GDM1 (cell line): ENCODE measurements at places on chromosomes 2 and 18.
A peak's percentile ranks its signal among the peaks of the same experiment; 100 is the strongest.

GRCh38 chr2:216884347-216884746, 24.5 kb upstream of the TNP1 start:
- no peak for DNase-seq

- DNase-seq, result peak; percentile 12
Observed at GRCh38 chr2:221025398-221025797, 546.7 kb downstream of the EPHA4 start.

DNA sequence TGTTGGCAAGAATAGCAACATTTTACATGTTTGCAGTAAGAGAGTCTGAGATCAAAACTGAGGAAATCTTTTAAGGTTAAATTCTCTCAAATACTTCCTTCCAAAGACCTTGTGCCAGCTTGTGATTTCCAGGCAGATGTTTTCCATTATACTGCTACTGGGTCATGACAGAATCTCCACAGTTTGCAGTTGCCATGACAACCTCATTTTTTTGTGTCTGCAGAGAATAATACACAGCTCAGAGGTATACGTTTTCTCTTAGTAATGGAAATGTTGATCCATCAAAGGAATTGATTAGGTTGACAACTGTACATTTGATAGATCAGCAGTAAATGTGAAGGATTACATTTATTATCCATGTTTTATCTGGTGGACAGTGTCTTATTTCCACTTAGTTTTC, 29.1 kb upstream of the CSRNP3 start:
- no peak for DNase-seq

DNA sequence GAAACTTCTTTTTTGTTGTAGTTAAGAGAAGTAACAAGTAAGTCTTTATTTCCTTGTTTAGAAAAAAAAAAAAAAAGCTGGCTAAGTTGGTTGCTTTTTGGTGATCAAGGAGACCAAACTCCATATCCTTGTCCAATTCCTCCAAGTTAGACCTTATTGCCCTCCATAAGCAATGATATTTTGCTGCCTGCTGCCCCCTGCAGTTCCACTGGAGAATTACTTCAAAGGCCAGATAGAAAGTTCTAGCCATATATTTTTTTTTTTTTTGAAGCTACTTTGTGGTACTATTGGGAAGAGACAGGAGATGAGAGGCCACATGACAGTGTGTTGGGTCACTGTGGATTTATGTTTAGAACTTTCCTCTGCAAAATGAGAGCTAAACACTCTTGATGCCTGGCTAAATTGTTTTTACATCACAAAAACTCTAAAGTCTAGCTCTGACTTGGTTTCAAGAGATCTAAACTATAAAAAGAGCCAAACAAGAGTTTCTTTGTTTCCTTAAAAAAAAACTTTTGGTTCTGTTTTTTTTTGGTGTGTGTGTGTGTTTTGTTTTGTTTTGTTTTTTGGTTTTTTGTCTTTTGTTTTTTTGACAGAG, 80.7 kb upstream of the RASGRP3 start:
- DNase-seq, result peak; percentile 39

DNA sequence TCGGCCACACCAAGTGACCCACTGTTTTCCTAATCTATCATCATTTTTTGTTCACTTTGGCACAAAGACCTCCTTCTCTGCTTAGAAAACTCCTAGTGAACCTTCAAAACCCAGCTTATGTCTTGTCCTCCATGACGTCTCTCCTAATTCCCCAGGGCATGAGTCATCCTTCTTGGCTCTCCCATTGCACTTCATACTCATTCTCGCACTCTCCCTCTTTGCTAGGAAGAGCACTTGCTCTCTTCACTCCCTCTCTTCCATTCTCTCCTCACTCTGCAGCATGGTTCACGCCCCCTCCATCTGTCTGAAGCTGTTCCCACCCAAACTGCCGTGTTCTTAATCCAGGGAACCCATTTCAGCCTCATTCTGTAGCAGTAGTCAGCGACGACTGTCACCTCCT, 103.9 kb downstream of the MRO start:
- no peak for DNase-seq

GRCh38 chr2:77395011-77395410, 127.2 kb downstream of the LRRTM4 start:
- no peak for DNase-seq

GRCh38 chr18:3340015-3340681, 78.2 kb downstream of the MYL12B start:
- no peak for DNase-seq

DNA sequence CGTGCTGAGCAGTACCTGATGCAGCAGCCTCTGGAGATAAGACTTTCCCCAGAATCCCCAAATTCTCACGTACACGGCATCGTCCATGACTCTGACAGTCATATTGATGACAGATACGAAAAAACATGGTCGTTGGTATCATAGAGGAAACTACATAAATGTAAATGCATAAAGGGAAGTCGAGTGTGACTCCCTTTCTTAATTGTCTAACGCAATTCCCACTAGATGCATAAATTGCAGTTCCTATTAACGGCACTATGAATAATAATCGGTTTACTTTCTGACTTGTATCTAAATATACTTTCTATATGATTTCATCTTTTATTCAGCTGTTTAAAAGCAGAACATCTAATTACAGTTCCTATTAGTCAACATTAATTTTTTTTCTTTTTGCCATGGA, 322.6 kb upstream of the REV1 start:
- no peak for DNase-seq

- DNase-seq, result no peak
Observed at GRCh38 chr2:164323978-164324377, 297.3 kb downstream of the GRB14 start.

GRCh38 chr2:100246163-100247145, 75.8 kb downstream of the LONRF2 start:
- DNase-seq, result no peak

DNA sequence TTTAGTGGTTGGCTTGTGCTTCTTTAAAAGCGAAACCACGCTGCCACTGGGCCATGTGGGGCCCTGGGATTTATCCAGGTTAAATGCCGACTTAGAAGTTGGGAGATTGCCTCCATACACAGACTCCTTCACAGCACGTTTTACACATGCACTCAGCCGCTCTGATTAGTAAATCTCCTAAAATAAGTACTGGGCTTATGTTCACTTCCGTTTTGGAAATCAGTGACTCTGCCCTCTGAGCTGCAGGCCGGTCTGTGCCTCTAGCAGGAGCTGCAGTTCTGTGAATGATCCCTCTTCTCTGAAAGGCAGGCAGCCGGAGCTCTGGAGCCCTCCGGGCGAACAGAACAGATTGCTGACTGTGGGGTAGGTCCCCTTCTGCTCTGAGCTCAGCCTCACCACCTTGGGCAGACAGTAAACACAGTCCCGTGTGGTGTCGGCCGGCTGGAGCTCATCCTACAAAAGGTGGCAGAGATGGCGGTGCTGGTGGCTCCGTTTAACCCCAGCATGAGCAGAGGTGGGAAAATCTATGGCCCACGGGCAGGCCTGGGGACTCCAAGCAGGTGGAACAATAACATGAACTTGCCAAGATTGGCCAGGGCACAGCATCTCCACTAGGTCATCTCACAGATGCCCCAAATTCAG, 9.8 kb upstream of the RAB17 start:
- no peak for DNase-seq

DNA sequence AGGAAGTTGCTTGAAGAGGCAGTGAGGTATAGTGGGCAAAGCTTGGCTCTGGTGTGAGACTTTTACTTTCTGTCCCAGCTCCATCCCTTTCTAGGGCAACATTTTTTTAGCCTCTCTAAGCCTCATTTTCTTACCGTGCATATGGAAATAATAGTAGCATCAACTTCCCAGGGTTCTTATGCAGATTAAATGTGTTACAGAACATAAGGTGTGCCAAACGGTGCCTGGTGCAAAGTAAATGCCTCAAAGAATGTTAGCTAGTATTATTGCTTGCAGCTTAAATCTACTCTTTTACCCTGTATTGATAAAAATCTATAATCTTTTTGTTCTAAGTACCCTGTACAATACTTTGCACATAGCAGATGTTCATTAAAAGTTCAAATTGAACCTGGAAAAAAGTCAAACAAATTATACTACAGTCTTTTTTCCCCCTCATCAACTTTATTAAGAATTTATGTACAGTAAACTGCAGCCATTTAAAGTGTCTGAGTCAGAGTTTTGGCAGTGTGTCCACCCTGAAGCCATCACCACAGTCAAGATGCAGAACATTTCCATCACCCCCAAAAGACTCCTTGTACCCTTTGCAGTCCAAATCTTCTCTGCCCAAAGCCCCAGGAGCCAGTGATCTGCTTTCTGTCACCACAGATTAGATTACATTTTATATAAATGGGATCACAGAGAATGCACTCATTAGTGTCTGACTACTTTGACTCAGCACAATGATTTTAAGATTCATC, 10.6 kb downstream of the MAPRE2 start:
- no peak for DNase-seq

- DNase-seq, result no peak
Observed at GRCh38 chr2:234680688-234681619, 184.1 kb upstream of the ARL4C start.

DNA sequence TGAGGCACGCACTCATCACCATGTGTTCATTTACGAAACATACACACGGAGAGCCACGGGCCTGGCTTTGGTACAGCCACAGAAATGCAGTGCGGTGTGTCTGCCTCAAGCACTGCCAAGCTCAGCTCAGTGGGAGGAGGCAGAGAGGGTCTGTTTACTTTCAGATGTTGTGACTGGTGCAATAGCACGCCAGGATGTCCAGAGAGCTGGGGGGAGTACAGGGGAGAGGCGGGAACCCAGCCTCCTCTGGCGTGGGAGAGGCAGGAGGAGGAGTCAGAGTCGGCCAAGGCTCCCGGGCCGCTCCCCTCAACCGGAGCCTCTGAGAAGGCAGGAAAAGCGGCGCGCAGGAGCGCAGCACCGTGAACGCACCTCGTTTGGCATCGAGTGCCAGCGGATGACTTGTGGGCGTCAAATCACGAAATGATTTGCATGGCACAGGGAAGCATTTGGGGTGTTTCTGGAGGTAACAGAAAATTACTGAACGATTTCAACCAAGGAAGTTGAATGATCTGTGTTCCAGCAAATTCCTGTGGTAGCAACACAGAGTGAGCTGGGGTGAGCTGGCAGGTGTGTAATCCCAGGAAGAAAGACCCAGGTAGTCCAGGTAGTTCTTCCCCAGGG, 143.0 kb downstream of the ZNF516 start:
- DNase-seq, result no peak

DNA sequence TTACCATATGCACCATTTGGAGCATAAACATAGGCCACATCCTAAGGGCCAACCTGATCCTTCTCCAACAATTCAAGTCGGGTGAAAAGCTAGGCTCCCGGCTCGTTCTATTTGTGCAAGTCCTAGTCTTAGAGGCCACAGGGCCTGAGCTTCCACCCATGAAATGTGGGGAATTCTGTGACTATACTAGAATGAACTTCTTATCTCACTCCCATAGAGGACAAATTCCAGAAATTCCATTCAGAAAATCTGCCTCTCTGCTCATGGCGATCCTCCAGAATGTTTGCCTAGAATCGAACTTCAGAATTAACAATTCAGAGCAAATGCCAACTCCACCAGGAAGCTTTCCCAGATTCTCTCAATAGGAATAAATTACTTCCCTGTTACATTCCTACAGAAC, 187.9 kb downstream of the BCL11A start:
- no peak for DNase-seq

DNA sequence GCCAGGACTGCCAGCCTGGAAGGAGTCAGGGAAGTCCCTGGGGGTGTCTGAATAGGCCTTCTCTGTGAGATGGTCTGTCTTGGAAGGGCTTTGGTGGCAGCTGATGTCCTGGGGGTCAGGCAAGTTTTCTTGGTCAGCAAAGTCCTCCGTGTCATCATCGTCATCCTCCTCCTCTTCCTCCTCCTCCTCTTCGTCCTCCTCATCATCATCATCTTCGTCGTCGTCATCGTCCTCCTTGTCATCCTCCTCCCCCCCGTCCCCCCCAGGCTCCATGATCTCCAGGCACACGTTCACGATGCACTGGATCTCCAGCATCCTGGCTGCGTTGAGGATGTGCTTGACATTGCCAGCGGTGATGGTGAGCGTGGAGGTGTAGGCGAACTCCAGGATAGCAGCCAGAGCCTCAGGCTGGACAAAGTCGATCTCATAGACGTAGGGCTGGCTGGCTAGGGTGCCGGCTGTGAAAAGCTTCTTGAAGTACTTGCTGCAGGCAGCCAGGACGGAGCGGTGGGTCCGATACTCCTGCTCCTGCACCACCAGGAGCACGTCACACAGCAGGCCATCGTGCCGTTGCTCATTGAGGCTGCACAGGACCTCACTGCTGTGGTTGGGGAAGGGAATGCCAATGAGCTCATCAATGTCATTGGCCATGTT, 110.1 kb upstream of the SMAD2 start:
- no peak for DNase-seq

GRCh38 chr2:215905691-215906090, 107.7 kb downstream of the MREG start:
- DNase-seq, result no peak

- DNase-seq, result no peak
Observed at GRCh38 chr18:36572135-36572856, 256.5 kb downstream of the TPGS2 start.

GRCh38 chr2:3443506-3444084, 64.1 kb downstream of the TRAPPC12 start:
- no peak for DNase-seq

- no peak for DNase-seq
Observed at GRCh38 chr2:130385709-130386108, 29.9 kb downstream of the PTPN18 start.

DNA sequence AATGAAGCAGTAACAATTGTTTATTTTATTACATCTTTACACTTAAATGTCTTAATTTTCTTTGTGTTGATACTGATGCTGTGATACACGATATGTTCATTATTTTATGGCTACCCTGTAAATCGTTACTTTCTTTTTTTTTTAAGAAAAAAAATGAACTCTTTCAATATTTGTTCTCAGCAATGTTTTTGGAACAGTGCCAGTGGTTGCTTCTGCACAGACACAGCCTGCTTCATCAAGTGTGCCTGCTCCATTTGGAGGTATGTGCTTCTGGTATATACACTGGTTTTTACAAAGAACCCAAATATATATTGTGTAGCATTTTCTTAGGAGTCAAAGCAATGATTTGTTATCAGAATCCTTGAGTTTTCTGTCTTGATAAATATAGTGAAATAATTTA, 62.2 kb upstream of the SCYGR2 start:
- DNase-seq, result no peak

DNA sequence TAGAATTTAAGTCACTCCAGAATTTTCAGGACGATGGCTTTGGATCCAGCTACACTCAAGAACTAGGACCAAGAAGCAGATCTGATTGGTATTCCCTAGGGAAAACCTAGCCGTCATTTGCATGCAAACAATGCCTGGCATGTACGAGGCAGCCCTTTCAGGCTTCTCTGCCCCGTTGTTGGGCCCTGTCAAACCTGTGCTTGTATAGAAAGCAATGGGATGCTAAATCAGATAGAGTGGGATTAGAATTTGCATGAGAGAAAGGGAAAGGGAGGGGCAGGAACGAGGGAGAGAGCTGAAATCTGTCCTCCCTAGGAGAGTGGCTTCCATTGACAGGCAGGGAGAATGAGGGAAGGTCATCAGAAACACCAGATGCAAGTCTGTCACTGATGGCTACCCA, 28.6 kb downstream of the ARID5A start:
- DNase-seq, result no peak

DNA sequence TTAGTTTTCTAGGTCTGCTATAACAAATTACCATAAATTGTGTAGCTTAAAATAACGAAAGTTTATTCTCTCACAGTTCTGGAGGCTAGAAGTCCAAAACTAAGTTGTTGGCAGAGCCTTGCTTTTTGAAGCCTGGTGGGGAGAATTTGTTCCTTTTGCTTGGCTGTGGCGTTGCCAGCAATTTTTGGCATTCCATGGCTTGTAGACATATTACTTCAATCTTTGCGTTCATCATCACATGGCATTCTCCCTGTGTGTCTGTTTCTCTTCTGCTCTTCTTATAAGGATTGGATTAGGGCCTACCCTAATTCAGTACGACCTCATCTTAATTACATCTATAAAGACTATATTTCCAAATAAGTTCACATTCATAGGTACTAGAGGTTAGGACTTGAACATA, 217.7 kb downstream of the MBD5 start:
- DNase-seq, result no peak
